T1000 (cell line): ENCODE measurements at places on chromosomes 5 and 9.

DNA sequence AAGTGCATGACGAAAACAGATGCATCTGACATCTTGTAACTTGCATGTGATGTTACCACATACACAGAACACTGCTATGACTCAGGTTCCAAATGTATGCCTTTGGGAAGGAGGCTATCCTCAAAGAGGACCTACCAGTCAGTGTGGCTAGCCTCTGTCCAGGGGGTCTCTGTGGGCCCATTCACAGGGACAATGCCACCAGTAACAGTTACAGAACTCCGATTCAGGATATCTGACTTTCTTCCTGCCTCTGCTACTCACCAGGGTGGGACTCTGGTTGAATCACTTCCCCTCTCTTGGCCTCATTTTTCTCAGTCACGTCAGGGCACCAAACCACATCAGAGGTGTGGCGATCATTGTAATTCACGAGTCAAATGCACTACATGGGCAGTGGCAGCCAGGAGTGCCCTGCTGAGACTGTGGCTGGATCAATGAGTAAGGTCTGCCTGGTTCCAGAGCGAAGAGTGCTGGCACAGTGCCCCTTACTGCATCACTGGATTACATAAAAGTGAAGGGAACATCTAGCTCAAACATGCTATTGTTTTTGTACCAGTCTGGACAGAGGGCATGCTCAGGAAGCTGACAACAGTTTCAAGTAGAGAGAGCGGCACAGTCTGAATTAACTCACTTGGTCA lies 13.2 kb downstream of the ATOX1 start:
- peak; percentile 71 for DNase-seq

GRCh38 chr5:66739951-66740350 lies 143.8 kb downstream of the MAST4 start:
- no peak for DNase-seq

DNA sequence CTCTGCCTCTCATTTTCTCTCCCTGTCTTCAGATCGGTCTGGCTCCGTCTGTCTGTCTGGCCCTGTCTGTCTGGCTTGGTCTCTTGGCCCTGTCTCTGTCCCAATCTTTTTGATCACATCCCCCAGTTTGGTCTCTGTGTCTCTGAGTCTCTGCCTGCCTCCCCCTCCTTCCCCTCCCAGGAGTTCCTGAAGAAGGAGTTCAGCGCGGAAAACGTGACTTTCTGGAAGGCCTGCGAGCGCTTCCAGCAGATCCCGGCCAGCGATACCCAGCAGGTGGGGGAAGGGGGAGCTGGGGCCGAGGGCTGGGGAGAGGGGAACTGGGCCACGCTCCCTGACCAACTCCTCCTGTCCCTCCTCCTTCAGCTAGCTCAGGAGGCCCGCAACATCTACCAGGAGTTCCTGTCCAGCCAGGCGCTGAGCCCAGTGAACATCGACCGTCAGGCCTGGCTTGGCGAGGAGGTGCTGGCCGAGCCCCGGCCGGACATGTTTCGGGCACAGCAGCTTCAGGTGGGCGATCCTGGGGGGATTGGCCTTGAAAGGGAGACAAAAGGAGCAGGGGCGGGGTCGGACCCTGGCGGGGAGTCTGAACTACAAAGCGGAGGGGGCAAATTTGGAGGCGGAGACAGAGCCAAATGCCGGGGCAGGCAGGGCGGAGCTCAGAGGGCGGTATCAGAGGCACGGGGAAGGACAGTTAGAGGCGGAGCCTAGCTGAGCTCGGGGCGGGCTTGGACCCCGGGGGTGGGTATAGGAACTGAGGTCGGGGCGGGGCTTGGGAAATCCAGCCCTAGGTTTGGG lies 9.0 kb downstream of the RGS14 start:
- DNase-seq = no peak

DNA sequence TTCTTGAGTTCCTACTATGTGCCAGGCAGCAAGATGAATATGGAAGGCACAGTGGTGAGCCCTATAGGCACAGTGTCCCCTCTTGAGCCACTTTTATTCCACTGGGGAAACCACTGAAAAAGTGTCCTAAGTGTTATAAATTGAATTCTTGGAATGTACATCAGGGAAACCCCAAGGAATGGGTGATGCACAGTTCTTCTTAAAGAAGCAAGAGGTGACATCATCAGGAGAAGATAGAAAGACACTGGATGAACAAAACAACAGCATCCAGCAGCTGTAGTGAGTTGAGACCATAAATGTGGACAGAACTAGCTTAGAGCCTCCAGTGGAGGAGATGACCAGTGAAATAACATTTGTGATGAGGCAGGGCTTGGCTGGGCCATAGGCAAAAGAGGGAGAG lies 199.2 kb upstream of the ANKRD55 start:
- no peak for DNase-seq

DNA sequence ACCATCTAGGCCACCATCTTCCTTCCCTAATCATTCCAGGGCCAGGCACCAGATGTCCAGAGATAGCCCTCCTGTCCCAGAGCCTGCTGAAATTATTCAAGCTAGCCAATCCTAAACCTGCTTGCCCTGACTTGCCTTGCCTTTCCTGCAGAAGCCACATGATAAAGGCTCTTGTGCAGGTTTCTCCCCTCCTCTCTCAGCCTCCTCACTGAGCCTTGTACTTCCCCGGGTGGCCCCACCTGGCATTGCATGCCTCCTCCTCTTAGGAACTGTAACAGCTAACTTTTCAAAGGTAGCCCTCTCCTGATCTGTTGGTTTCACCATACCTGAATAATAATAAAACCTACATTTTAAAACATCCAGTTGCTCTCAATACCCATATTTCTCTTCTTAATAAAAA lies 42.6 kb downstream of the DIRAS2 start:
- no peak for DNase-seq
